T follicular helper cell (primary cell): ENCODE measurements at places on chromosomes 12 and 14.

GRCh38 chr12:116002890-116003536, 274.5 kb downstream of the MED13L start:
- no peak for DNase-seq

DNA sequence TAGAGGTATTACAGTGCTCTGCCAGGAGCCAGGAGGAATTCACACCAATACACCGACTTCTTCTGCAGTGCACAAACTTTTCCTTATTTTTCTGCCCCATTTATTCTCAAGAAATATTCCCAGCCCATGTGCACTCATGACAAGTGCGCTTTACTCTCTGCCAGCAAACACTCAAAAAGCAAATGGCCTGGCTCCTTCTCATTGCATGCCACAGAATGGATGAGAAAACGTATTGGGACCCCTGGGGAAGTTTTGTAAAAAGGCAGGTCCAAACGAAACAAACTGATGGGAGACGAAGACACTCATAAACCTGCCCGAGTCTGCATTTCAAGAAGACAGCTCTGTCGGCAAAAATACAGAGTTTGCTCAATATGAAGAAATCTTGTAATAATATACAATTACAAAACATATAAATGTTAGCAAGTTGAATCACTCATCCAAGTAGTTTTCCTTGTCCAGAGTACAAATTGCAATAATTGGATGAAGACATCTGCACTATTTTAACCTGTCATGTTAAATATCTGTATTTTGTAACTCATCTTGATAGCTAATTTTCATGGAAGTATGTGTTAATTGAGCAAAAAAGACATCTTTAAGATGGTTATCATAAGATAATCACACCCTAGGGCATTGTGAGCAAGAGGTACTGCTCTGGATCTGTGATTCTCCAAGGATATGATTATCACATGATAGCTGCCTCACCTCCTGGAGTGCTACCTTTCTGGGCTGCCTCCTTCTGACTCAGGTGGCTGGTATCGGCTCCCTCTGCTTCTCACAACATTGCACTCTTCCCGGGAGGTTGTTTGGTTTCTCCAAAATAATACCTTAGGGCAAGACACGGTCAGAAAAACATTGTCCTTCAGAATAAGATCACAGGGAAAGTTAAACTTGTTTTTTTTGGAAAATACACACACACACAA, 260.8 kb upstream of the G2E3 start:
- DNase-seq: no peak

- DNase-seq: no peak
Observed at GRCh38 chr14:58104808-58105207, 47.2 kb downstream of the ARMH4 start.

GRCh38 chr14:54864526-54864925, 38.1 kb downstream of the GCH1 start:
- no peak for DNase-seq

DNA sequence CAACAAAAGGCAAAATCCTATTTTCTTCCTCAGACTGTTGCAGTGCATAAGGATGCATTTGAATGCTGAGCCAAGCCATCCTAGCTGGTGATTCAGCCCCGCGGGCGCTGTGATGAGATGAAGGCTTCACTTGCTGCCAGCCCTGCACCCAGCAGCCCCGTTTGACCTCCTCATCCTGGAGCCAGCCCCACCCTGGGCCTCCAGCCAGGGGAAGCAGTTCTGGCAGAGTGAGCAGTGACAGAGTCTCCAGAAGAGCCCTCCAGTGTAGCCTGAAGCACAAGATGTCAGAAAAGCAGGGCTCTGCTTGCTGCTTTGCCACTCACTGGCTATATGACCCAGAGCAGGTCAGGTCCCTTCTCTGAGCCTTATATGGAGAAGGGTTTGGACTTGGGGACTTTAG, 96.2 kb upstream of the HSPB8 start:
- DNase-seq: no peak
